ENCODE measurements at places on chromosomes 7 and 10.
A peak's percentile ranks its signal among the peaks of the same experiment; 100 is the strongest.

GRCh38 chr10:114303556-114303955 is 64.5 kb downstream of the VWA2 start:
- no peak for DNase-seq

DNA sequence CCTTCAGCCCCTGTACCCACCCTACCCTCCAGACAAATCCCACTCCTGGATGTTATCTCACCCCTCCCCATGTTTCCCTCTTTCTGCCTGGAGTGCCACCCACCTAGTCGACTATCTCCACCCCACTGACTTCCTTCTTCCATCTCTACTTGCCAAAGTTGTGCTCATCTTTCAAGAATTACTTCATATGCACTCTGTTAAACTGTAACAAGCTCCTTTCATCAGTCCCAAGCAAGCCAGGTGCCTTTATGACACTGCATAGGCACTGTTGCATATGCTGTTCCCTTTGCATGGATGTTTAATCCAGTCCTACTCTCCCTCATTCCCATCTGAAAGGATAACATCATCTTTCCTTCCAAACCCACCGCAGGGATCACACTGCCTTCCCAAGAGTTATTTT is 8.9 kb upstream of the CDK1 start:
- no peak for DNase-seq

GRCh38 chr10:98377536-98377935 is 37.4 kb downstream of the PYROXD2 start:
- no peak for DNase-seq

GRCh38 chr10:118259288-118259906 is 82.7 kb downstream of the FAM204A start:
- DNase-seq = no peak

DNA sequence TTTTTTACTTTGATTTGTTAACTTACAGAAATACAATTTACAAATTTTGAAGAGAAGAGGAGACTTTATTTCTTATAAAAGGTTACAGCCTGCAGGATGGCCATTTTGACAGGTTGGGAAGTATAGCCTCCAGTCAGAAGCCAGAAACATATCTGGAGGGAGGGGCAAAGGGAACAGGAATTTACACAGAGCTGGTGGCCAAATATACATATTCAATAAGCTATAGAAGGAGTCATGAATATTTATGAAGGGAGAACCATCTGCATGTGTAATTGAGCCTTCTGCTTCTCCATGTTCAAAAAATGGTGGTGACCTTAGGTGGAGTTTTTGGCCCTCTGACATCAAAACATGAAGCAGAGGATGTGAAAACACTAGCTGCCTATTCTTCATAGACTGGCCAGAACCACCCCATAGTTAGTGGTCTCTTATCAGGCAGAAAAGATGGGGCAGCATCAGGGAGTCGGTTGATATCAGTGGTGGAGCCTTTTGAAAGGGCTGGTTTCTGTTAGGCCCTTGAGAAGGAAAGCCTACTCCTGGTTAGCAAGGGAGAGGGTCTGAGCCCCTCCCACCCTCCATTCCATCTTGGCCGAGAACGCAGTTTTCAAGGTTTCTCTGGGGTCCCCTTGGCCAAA is 57.2 kb downstream of the ENTPD1 start:
- no peak for DNase-seq

GRCh38 chr10:70595566-70596016 is 7.0 kb downstream of the PRF1 start:
- no peak for DNase-seq

- no peak for DNase-seq
These were observed 31.0 kb upstream of the FAM13C start for GRCh38 chr10:59393349-59393748.

DNA sequence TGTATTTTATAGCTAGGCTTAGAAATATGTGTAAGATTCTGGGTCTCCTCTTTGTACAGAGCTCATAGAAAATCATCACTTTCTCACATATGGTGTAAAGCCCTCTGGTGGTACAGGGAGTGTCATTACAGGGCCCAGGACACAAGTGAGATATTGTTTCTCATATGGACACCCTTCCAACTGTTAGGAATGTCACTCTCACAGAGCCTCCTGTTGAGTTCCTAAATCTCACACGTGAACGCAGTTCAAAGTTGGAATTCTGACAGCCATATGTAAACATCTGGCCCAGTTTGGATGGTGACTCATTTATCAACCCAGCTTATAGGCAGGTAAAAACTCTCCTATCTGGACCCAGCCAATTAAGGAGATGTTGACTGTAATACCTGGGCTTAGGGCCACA is 35.4 kb upstream of the ZNF107 start:
- no peak for DNase-seq

DNA sequence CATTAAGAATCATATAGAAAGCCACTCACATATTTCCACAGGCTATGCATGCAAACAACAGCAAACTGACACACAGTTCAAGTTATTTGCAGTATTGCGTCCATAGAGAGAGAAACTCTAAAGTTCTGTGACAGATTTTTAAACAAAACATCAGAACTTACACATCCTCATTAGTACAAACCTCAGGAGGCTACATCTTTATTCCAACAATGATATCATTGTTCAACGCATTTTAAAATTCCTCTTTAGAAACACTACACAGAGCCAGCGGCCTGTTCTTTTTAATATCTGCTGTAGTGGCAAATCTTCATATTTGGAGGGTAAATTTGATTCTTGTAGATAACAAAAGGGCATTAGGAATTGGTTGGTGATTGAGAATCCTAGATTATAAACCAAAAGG is 55.9 kb upstream of the NFE2L3 start:
- no peak for DNase-seq

- no peak for DNase-seq
These were observed 279.2 kb downstream of the PRPF18 start for GRCh38 chr10:13865758-13866491.

DNA sequence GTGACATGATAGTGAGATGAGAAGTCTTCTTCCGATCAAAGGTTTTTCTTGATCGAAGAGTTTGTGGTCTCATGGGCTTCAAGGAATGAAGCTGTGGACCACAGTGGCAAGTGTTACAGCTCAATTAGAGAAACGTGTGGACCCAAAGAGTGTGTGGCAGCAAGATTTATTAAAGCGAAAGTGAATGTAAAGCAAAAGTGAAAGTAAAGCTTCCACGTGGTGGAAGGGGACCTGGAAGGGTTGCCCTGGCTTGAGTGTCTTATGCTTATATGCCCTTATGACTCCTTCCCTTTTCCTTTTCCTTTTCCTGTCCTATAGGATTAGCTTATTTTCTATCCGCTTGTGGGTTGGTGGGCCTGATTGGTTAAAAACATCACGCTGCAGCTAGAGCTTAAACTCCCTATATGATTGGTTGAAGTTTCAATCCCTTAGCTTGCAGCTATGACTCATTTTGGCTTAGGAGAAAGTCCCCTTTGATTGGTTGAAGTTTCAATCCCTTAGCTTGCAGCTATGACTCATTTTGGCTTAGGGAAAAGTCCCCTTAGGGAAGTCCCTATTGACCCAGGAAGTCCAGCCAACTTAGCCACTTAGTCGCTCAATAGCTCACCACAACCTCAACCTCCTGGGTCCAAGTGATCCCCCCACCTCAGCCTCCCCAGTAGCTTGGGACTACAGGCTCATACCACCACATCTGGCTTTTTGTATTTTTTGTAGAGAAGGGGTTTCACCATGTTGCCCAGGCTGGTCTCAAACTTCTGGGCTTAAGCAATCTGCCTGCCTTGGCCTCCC is 34.7 kb downstream of the MRPS24 start:
- peak; percentile 82 for DNase-seq

DNA sequence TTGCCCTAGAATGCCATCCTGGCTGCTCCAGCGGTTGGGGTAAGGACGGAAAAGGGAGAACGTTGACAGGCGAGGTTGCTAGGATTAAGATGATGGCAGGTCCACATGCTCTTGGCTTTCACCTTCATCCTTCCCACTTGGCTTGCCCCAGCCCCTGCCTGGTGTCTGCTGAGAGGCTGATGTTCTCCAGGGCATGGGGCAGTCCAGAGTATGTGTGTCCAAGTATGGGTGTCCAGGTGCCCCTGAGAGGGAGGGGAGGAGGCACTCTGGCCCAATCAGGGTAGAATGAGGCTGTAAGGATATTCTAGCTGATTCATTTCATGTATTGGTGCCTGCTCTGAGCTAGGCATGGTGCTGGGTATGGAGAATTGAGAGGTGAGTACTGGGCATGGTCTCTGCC is 12.6 kb downstream of the NEURL1 start:
- DNase-seq = no peak

DNA sequence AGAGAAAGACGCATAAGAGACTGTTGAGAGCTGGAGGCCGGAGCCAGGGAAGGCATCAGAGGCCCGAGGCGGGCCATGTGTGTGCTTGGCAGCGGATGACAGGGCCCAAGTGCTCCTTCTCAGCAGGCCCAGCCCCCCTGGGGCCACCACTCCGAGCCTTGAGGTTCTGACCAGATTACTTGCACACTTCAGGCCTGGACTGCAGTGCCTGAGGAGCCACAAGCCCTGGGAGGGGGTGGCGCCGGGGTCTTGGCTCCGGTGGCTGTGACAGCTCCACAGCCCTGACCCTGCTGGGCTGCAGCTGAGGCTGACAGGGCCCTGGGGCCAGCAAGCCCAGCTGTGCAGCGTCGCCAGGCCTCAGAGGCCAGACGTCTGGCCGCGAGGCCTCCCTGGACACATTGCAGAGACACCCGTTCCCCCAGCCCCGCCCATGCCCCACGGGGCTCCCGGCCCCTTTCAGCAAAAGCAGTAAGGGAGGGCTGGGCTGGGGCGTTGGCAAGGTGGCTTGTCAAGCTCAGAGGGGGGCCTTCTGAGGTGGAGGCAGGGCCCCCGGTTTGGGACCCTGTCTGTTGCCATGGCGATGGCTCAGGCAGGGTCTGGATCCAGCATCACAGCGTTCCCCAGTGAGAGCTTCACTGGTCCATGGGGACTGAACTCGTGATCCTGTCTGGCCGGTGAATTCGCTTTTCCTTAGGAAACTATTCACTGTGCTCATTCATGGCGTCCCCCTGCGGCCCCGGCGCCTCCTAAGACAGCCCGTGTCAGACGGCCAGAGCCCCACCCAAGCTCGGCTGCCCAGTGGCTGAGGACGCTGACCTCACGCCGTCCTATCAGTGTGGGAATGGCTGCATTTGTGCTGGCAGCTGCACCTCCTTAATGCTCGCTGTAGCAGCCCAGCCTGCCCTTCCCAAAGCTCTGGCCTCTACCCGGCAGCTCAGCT is 5.7 kb downstream of the ELN start:
- DNase-seq = no peak

DNA sequence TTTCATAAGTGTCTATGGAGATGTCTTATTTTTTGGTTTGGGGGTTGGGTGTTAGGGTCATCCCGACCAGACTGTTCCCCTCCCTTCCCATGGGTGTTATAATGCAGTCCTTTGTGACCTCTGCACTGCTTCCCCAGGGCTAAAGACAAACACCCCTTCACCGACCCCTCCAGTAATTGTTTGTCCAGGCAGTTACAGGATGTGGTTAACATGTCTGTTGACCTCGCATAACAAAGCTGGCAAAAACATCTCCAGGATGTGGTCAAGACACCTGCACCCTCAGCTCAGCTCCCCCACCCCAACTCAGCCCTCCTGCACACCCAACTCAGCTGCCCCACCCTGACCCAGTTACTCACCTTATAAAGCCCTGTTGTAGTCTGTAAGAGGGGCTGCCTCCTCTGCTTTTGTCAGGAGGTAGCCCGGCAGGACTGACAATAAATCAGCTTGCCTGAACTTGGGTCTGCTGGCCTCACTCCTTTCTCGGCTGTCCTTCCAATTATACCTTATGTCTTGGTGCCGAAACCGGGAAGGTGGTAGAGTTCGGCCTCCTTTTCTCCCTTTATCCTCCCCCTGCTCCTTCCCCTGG is 102.2 kb downstream of the ZNF92 start:
- DNase-seq = peak; percentile 62

GRCh38 chr7:4753598-4754432 is 21.6 kb upstream of the AP5Z1 start:
- DNase-seq = peak; percentile 85

DNA sequence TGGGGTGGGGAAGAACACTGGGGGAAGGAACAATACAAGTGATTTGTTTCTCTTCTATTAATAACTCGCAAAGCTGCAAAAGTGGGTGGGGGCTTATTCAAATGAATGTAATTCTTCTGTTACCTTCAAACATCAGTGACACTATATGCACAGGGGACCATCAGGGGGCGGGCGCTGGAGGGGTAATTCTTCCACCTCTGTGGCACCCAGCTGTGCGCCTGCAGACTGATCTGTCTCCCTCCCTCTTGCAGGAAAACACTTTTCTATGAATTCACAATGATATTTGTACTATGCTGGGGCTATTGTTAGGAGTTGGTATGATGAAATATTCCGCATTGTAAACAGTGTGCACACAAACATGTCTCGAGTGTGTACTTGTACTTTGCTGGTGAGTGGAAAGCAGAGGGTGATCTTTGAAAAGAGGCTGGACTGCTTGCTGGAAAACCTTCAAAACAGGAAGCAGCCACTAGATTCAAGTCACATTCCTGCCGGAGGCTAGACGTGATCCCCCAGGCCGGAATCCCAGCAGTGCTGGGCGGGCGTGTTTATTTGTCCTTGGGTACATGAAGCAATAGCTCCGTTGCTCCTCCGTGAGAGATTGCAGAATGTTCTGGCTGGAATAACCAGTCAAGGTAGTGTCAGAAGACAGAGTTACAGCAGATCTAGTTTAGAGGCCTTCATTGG is 15.8 kb upstream of the BNIP3 start:
- DNase-seq = no peak

DNA sequence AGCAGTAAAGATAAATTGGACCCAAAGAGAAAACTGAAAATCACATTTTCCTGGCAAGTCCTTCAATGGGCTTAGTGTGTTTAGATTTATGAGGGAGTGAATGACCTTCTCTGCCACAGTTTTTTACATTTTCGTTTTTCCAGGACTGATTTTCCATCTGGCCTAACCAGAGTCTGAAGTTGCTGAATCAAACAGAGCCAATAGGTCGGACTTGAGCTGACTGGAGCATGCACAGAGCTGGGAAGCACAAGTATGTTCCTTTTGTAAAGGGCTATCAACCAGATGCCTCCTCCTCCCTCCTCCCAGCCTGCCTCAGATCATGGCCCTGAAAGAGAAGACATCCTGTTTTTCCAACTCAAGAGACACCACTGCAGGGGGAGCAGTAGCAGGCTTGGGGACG is 126.0 kb upstream of the ANKRD1 start:
- DNase-seq = no peak

GRCh38 chr10:8825611-8826010 is 771.1 kb downstream of the GATA3 start:
- no peak for DNase-seq

GRCh38 chr7:87123105-87123504 is 29.1 kb upstream of the DMTF1 start:
- no peak for DNase-seq

GRCh38 chr10:45553155-45553554 is 119.4 kb downstream of the ZFAND4 start:
- DNase-seq = no peak

DNA sequence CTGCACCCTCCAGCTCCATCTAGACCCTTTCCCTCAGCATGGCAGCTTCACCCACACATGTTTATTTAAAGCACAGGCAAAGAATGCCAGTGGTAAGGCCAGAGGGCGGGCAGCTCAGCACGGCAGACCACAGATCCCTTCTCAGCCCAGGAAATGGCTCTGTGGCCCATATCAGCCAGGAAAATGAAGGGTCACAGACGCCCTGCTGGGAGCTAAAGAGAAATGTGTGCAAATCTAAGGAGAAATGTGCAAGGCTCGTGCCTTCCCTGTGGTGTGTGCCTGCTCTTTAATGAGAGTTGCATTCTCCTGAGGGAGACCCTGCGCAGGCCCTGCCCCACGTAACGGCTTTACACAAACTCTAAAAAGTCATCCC is 23.0 kb downstream of the PTPRN2 start:
- no peak for DNase-seq

Measured in CD4-positive, alpha-beta T cell treated with Interleukin-17A for 1 hour (primary cell).